Occipital lobe (tissue), 3 donors: ENCODE measurements at places on chromosomes 1 and 21. TPM values are rescaled to one million over a fixed set of nuclear protein-coding genes. Genes with fewer than 3 reads are reported as not detected.

The CSF1 gene
- total RNA-seq = 3.9 TPM

The HSF2BP gene
- total RNA-seq = 3.9 TPM

DNA sequence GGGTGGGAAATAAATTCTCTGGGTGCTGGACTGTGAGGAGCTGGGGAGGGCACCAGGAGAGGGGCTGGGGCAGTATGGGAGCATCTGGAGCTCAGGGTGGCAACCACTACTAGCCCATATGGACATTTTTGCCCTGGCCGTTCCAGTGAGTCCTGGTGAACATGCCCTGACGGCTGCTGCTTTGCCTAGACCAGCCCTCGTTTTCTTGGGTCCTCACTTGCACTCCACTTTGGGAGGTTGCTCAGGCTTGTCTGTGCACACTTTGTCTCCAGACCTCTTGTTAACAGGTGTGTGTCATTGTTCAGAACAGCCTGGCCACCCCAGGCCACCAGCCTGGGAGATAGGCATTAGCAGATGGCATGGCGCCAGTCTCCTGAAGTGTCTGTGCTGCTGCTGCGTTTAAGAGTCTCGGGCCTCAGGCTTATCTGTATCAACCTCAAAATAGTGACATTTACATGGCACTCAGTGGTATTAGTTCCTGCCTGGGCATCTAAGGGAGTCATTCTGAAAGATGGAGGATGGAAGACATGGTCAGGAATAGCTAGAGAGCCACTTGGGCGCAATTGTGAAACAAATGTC is 190.5 kb downstream of the PTPRU start:
- no peak for DNase-seq

DNA sequence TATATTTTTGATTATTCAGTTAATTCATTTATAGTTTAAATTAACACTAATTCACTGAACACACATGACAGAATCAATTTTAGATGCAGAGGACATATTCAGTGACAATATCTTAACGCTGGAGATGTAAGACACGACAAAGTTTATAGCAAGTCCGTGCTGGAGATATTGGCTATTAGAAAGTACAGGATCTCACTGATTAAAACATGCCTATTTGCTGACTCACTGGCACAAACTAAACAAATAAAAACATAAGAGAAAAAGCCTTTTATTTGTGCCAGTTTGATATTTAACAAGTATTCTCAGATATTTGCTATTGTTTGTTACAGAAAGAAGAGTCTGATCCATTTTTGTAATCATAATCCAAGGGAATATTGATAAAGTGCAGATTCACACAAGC is 1122.9 kb upstream of the B3GALT2 start:
- no peak for DNase-seq
